ENCODE measurements at places on chromosomes 11 and 22.

DNA sequence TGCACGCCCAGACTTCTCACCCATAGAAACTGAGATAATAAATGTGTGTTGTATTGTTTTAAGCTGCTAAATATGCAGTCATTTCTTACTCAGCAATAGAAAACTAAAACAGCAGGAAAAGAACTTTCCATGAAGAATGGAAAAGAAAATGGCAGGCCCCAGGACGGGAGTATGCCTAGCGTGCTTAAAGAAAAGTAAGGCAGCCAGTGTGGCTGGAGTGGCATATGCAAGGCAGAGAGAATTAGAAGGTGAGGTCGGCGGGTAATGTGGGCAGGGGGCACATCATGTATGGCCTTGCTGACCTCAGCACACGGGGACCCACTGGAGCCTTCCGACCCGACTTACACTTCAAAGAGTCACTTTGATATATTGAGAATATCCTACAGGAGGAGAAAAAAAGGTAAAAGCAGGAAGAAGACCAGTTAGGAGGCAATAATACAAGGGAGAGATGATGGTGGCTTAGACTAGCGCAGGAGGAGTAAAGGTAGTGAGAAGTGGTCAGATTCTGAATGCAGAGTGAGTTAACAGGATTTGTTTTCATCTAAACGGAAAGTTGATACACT lies 20.5 kb downstream of the TBRG1 start:
- no peak for DNase-seq

DNA sequence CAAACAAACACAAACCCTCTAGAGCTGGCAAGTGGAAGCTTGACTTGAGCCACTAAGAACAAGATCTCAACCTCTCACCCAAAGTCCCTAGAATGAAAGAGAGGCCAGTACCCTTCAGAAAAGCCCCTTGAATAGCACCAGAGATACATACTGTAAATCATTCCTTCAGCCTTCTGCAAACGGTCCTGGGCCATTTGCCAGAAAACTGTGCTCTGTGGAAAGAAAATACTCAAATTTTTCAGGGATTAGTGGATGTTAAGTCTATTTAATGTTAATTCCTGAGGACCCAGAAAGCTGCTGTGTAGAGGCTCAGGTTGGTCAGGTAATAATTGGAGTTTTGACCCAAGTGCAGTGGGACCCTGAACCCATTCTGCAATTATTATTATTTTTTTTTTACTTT lies 16.9 kb downstream of the SERPINH1 start:
- DNase-seq, result no peak

GRCh38 chr22:43722444-43722843 lies 89.7 kb downstream of the EFCAB6 start:
- DNase-seq, result no peak

DNA sequence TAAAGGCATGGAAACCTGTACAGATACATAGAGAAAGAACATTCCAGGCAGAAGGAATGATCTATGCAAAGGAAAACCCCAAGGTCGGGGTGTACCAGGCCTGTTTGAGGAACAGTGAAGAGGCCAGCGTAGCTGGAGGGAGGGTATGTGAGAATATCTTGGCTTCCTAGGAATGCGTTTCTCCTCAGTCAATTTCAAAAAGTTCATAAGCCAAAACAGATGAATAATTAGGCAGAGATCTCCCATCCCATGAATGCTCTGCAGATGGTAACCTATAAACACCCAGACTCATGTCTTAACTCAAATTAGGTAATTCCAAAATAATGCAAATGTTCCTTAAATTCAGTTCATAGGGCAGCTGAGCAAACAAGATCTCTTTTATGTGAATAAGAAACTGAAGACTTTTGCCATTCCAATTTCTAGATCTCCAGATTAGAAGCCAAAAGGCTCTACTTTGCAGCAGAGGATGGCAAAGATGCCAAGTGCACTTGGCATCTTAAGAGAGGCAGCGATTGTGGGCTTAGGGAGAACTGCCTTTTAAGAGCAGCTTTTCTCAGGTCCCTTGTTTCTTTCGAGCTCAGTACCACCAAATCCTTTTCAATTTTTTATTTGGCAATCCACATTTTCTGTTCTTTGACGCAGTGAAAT lies 13.2 kb downstream of the FAM118B start:
- no peak for DNase-seq

- DNase-seq, result no peak
Measured at GRCh38 chr11:71117311-71117710, 135.1 kb downstream of the SHANK2 start.

DNA sequence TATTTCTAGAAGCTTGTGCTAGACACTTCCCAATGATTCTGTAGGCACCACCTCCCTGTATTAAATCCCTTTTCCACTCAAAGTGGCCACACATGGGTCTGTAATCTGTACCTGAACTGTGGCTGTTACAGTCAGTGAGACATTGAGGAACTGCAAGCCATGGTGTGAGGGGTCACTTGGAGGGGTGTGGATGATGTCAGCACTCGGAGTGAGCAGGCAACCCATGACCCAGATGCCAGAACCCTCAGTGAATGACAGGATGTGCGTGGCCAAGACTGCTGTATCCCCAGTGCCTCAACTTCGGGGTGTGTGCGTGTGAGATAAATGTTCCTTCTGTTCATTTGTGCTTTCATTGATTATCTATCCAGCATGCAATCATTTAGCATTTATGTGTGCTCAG lies 14.7 kb upstream of the SHANK3 start:
- DNase-seq, result no peak

- no peak for DNase-seq
Measured at GRCh38 chr11:130151196-130151595, 8.4 kb upstream of the ST14 start.

- DNase-seq, result no peak
Measured at GRCh38 chr11:8756201-8756600, 73.6 kb downstream of the RPL27A start.

- DNase-seq, result no peak
Measured at GRCh38 chr22:27805841-27806240, 4.3 kb upstream of the MN1 start.

- no peak for DNase-seq
Measured at GRCh38 chr11:125902277-125902926, 604 bp downstream of the PUS3 start.

DNA sequence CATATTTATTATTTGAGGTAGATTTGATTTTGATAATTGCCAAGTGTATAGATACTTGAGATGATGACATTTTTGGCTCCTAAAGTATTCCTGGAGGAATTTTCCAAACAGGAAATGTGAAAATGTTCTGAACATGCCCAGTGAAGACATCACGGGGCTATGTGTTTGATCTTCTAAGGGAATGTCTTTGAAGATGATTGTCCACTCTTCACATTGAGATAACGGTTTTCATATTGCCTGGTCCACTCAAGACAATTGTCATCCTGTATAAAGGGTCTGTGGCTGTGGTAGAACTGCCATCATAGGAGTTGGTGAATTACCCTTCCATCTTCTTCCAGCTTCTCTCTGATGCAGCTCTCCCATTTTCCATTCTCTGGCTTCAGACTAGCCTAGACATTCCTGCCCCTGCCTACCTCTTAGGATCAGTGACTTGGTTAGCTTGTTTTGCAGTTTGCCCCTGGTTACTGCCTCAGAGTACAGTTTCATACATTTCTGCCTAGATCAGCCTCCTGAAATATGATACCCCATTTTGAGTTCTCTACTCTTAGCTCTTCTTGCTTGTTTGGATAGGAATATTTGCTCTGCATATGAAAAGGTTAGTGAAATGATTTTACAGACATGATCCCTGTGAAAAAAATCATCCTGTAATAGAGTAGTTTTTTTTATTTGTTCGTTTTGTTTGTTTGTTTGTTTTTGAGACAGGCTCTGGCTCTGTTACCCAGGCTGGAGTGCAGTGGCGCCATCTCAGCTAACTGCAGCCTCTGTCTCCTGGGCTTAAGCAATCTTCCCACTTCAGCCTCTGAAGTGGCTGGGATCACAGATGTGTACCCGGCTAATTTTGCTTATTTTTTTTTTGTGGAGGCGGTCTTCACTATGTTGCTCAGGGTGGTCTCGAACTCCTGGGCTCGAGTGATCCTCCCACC lies 111.4 kb upstream of the SORL1-AS1 start:
- DNase-seq, result no peak

GRCh38 chr11:2265854-2266585 lies 4.4 kb downstream of the ASCL2 start:
- peak; percentile 70 for DNase-seq

DNA sequence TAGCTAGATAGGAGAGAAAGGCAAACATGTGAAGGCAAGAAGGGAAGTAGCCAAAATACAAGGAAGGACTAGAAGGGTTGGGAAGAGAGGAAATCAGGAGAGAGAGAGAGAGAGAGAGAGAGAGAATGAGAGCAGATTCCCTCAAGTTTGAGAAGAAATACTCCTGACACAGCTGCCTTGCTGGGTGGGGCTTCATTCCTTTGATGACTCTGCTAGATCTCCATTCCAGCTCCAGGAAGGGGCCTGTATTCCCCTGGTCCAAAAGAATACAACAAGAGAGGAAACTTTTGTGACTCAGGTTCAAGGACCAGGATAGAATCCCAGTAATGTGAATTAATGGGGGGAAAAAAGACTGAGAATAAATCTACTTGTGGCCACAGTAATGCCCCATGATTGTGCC lies 62.9 kb upstream of the SPON1 start:
- DNase-seq, result no peak

DNA sequence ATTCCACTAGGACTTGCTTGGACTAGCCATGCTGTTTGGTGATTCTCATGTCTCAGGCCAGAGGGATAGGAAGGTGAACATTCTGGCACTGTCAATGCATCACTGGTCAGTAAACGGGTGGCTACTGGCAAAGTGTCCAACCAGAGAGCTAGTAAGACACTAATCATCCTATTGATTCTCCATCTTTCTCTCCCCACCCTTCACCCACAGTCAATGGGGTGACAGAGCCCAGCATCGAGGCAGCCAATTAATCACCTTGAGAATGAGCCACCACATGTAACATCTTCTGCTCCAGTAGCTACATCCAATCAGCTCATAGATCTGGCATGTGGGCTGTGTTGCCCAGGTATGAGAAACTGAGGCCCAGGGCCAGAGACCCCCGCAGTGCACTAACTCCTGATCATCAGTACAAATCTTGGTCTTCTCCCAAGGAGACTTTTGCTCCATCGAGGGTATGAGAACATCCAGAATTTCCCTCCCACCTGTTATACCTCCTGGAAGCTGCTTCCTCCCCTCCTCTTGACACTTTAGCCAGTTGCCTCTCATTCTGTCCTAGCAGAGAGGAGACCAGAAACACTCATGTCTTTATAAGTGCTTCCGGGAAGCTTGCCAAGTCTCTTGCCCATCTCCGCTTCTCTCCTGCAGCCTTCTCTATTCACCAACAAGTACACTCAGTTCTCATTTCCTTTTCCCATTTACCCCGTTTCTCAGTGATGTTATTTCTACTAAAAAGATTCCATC lies 17.0 kb downstream of the HTR3A start:
- DNase-seq, result no peak

GRCh38 chr11:78424334-78425270 lies 7.0 kb upstream of the GAB2 start:
- no peak for DNase-seq

DNA sequence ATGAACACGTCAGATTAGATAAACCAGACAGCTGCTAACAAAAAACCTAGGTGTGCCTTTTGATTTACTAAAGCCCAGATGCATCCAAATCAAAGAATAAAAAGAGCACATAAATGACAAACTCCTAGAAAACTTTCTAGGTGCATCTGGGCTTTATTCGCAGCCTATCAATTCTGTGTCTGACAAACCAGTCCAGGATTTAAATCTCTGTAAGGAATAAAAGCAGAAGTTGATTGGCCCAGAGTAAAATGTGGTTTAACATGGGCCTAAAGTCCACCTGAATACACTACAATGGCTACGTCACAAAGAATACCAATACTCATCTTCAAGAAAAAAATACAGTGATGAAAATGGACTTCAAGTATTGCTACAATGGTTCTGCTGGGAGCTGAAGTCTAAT lies 66.8 kb downstream of the SOX6 start:
- DNase-seq, result no peak

GRCh38 chr22:24407884-24408283 lies 19.5 kb upstream of the ADORA2A start:
- no peak for DNase-seq

GRCh38 chr11:119756169-119756865 lies 27.3 kb upstream of the NECTIN1 start:
- no peak for DNase-seq

- no peak for DNase-seq
Measured at GRCh38 chr11:123351375-123351774, 78.7 kb upstream of the GRAMD1B start.

GRCh38 chr11:67278135-67278938 lies 10.8 kb upstream of the ANKRD13D start:
- DNase-seq, result no peak

DNA sequence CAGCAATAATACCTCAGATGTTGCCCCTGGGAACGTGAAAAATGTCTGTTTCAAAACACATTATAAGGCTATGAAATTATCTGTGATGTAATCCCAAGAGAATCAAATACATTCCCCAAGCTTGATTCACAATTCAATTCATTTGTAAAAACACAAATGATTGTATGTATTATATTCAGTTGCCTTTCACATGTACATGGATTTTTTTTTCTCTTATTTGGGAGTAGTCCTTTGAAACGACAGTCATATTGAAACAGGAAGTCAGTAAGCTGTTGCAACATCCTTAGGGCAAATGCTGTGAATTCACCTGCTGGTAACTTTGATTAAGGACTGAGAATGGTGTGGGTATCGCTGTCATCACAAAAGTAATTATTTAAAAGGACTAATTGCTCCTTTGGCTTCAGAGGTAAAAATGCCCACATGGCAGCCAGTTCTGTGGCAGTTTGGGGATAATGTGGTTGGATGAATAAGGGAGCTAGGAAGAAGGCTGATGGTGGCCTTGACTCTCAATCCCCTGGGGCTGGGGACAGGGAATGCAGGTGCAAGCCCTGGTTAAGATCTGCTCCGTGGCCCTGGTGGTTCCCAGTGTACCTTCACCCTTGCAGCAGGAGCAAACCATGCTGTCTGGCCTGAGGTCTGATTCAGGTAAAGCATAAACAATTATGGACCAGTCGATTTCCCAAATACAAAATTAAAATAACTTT lies 13.2 kb downstream of the EHF start:
- DNase-seq, result no peak

DNA sequence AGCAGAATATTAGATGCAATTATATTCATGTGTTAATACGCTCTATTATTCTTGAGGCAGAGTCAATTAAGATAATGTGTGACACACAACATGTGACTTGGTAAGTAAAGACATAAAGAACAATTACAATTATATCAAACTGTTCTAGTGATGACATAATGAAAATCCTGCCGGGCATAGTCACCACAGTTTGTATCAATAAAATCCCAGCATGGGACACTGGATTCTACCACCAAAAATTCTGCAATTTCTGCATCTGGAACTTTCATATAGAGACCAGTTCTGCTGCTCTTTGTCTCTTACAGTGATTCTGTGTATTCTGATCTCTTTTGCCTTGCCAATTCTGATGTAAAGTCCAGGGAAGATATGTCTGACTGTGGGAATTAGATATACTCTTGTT lies 495.6 kb upstream of the LRRC4C start:
- DNase-seq, result no peak

DNA sequence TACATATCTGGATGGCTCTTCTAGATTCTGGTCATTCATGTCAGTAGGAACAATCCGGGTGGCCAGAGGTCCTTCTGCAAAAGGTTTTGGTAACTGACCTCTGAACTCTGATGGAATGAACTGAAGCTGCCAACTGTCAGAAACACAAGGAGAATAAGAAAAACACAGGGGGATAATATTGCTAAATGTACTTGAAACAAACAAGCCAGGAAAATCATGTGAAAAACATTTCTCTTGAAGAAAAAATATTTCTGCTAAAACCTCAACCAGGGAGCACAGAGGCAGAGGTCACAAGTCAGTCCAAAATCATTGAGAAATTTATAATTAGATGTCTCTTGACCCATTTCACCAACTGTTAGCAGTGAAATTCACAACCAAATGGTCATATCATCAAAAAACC lies 35.2 kb downstream of the ALG9 start:
- DNase-seq, result no peak

- DNase-seq, result no peak
Measured at GRCh38 chr11:119335091-119335654, 846 bp downstream of the RNF26 start.

Measured in esophagus muscularis mucosa (tissue), 4 donors.